ENCODE measurements at places on chromosomes 5 and 9.
A peak's percentile ranks its signal among the peaks of the same experiment; 100 is the strongest.

GRCh38 chr9:37436540-37436939, 14.0 kb downstream of the GRHPR start:
- H3K4me1 ChIP-seq = peaks cover 50% of the 10 kb centered on the region
- DNase-seq = no peak
- H3K36me3 ChIP-seq = peaks cover 56% of the 10 kb centered on the region
- H3K27ac ChIP-seq = no peak overlapping the region

DNA sequence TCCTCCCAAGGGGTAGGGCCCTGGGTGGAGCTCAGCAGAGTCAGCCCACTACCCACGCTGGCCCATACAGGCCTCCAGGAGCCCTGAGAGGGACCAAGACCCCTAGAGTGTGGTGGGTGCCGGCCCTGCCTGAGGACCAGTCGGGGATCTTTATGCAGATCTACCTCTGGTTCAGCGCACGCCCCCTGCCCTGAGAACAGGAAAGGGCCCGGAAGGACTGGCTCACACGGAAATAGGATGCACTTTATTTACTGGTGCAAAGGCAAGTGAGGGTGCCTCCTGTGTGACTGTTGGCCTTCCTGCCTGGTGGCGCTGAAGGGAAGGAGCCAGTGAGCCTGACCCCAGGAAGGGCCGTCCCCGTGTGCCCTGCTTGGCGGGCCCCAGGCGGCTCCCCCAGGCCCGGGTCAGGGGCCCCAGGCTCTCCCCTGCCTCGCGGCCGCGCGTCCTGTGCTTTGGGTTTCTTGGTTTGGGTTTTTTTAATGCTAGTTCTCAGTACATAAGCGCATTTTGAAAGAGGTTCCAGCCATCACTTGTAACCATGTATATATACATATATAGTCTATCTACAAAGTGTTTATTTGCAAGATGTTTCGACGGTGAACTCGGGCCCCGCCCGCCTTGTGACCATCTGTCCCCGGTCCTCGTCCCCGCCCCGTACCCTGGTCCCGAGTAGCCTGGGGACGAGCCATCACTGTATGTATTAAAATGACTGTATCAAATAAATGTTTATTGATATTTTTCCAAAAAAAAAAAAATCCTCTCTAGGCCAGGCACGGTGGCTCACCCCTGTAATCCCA, 76.4 kb upstream of the ROR2 start:
- no peak for DNase-seq
- no peaks in the 10 kb centered on the region for H3K4me1 ChIP-seq
- no peaks in the 10 kb centered on the region for H3K27me3 ChIP-seq
- H3K36me3 ChIP-seq = no peaks in the 10 kb centered on the region
- H3K4me3 ChIP-seq = no peak overlapping the region

DNA sequence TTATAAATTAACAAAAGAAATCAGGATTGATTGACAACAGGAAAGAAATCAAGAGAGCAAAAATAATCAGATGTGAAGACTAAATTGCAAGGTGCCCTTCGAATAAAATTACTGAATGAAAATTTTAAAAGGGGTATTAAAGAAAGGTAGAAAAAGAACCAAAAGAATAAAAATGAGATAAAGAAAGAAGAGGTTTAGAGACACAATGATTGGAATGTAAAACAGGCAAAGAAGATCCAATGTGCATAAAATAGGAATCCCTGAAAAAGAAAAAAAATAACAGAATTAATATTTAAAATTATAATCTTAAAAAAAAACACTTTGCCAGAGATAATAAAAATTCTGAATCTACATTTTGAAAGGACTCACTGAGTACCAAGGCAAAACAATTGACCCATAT, 73.0 kb downstream of the AP3B1 start:
- H3K27me3 ChIP-seq = no peaks in the 10 kb centered on the region
- no peaks in the 10 kb centered on the region for H3K4me1 ChIP-seq
- DNase-seq = no peak
- H3K27ac ChIP-seq = no peak overlapping the region
- no peak overlapping the region for H3K4me3 ChIP-seq

GRCh38 chr9:13279284-13280141, at the start of gene MPDZ:
Gene MPDZ (minus strand): TSS chr9:13279692. CDS start chr9:13250315, 29,377 bp downstream.
- DNase-seq = peak; percentile 55
- H3K27ac ChIP-seq = peak within 1 kb of the TSS; percentile 80
- peak within 1 kb of the TSS; percentile 78 for H3K4me3 ChIP-seq
- H3K4me1 ChIP-seq = peaks cover 6% of the 10 kb centered on the region

- peak overlapping the region; percentile 76 for H3K4me3 ChIP-seq
- peaks cover 35% of the 10 kb centered on the region for H3K4me1 ChIP-seq
- DNase-seq = peak; percentile 79
- H3K27me3 ChIP-seq = no peaks in the 10 kb centered on the region
- peak overlapping the region; percentile 92 for H3K27ac ChIP-seq
Observed at GRCh38 chr5:172770374-172770674, 671 bp downstream of the DUSP1 start.

DNA sequence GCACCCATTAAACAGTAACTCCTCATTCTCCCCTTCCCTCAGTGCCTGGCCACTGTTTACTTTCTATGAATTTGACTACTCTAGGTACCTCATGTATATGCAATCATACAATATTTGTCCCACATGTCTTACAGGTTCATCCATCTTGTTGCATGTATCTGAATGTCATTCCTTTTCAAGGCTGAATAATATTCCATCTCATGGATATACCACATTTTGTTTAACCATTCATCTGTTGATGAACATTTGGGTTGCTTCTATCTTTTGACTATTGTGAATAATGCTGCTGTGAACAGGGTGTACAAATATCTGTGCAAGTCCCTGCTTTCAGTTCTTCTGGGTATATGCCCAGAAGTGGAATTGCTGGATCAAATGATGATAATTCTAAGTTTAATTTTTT, 40.9 kb downstream of the INIP start:
- no peak for DNase-seq
- H3K36me3 ChIP-seq = no peaks in the 10 kb centered on the region
- no peaks in the 10 kb centered on the region for H3K4me1 ChIP-seq
- H3K27ac ChIP-seq = no peak overlapping the region
- no peak overlapping the region for H3K4me3 ChIP-seq

- no peak overlapping the region for H3K27ac ChIP-seq
- no peak for DNase-seq
- no peaks in the 10 kb centered on the region for H3K4me1 ChIP-seq
- H3K4me3 ChIP-seq = no peak overlapping the region
Observed at GRCh38 chr5:83917261-83917908, 196.7 kb upstream of the HAPLN1 start.

DNA sequence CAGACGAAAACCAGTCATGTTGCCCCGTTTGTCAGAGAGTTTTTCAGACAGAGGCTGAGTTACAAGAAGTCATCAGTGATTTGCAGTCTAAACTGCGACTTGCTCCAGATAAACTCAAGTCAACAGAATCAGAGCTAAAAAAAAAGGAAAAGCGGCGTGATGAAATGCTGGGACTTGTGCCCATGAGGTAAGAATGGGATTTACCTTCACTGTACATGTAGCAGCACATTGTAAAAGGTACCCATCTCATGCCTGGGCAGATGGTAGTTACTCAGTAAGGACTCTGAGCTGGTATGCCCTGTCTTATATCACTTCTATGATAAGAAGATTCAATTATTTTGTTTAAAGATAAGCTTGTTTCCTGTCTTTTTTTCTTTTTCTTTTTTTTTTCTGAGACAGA, 38.8 kb downstream of the RAD50 start:
- H3K27me3 ChIP-seq = no peaks in the 10 kb centered on the region
- no peak overlapping the region for H3K4me3 ChIP-seq
- no peak overlapping the region for H3K27ac ChIP-seq
- DNase-seq = no peak
- no peaks in the 10 kb centered on the region for H3K4me1 ChIP-seq

GRCh38 chr5:43304525-43304924, 8.7 kb downstream of the HMGCS1 start:
- peaks cover 8% of the 10 kb centered on the region for H3K36me3 ChIP-seq
- no peak overlapping the region for H3K4me3 ChIP-seq
- H3K27me3 ChIP-seq = no peaks in the 10 kb centered on the region

- H3K36me3 ChIP-seq = no peaks in the 10 kb centered on the region
- H3K27me3 ChIP-seq = no peaks in the 10 kb centered on the region
- no peaks in the 10 kb centered on the region for H3K4me1 ChIP-seq
- no peak overlapping the region for H3K27ac ChIP-seq
Observed at GRCh38 chr9:85640425-85640824, 101.3 kb downstream of the AGTPBP1 start.

- no peak for DNase-seq
- H3K4me3 ChIP-seq = no peak overlapping the region
- H3K27me3 ChIP-seq = no peaks in the 10 kb centered on the region
- peaks cover 14% of the 10 kb centered on the region for H3K4me1 ChIP-seq
- H3K36me3 ChIP-seq = no peaks in the 10 kb centered on the region
- H3K27ac ChIP-seq = no peak overlapping the region
Observed at GRCh38 chr5:6517510-6517909, 68.9 kb downstream of the UBE2QL1 start.

DNA sequence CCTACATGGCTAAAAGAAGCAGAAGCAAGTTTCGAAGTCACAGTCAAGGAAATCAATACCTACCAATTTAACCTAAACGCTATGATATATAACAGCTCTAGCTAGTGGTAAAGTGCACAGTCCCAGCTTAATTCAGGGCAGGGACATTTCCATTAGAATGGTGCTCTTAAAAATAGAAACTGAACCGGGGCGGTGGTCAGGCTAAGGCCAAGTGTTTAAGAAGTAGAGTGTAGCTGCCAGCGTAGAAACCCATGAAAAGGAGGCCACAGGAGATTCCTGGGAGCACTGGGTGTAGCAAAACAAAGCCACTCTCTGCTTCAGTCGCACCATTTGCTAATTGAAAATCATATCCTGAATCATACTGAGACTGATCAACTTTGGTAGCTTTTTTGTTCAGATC, 28.8 kb downstream of the PPIC start:
- H3K27me3 ChIP-seq = no peaks in the 10 kb centered on the region
- H3K27ac ChIP-seq = no peak overlapping the region
- H3K36me3 ChIP-seq = no peaks in the 10 kb centered on the region
- H3K4me3 ChIP-seq = no peak overlapping the region

GRCh38 chr5:2381070-2381469, 370.4 kb downstream of the IRX2 start:
- no peak overlapping the region for H3K27ac ChIP-seq
- H3K36me3 ChIP-seq = no peaks in the 10 kb centered on the region
- DNase-seq = no peak
- no peaks in the 10 kb centered on the region for H3K27me3 ChIP-seq

DNA sequence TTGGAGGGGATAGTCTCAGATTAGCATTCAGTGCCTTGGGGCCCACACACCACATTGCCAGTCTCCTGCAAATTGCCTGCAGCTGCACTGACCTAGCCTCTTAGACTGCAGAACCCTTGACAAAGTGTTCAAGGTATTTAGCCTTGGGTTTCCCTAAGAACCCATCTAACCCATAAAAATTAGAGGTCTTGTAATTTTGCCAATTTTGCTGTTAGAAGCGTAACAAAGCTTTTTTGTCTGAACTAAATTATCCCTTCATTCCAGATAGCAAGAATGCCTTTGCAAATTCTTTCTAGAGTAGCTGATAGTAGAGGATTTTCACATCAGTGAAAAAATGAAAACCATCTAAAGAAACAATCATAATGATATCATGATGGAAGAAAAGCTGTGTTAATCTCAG, 74.0 kb upstream of the CCNG1 start:
- H3K27ac ChIP-seq = no peak overlapping the region
- no peak for DNase-seq
- no peaks in the 10 kb centered on the region for H3K27me3 ChIP-seq
- H3K4me3 ChIP-seq = no peak overlapping the region
- no peaks in the 10 kb centered on the region for H3K4me1 ChIP-seq
- H3K36me3 ChIP-seq = no peaks in the 10 kb centered on the region

GRCh38 chr5:147985608-147986007, 78.2 kb upstream of the SPINK5 start:
- H3K4me1 ChIP-seq = peaks cover 13% of the 10 kb centered on the region
- no peak overlapping the region for H3K27ac ChIP-seq
- H3K4me3 ChIP-seq = no peak overlapping the region
- H3K27me3 ChIP-seq = no peaks in the 10 kb centered on the region

- no peak overlapping the region for H3K27ac ChIP-seq
- no peaks in the 10 kb centered on the region for H3K27me3 ChIP-seq
- no peaks in the 10 kb centered on the region for H3K4me1 ChIP-seq
- no peak for DNase-seq
- H3K36me3 ChIP-seq = no peaks in the 10 kb centered on the region
Observed at GRCh38 chr5:56314529-56314928, 81.4 kb upstream of the ANKRD55 start.

DNA sequence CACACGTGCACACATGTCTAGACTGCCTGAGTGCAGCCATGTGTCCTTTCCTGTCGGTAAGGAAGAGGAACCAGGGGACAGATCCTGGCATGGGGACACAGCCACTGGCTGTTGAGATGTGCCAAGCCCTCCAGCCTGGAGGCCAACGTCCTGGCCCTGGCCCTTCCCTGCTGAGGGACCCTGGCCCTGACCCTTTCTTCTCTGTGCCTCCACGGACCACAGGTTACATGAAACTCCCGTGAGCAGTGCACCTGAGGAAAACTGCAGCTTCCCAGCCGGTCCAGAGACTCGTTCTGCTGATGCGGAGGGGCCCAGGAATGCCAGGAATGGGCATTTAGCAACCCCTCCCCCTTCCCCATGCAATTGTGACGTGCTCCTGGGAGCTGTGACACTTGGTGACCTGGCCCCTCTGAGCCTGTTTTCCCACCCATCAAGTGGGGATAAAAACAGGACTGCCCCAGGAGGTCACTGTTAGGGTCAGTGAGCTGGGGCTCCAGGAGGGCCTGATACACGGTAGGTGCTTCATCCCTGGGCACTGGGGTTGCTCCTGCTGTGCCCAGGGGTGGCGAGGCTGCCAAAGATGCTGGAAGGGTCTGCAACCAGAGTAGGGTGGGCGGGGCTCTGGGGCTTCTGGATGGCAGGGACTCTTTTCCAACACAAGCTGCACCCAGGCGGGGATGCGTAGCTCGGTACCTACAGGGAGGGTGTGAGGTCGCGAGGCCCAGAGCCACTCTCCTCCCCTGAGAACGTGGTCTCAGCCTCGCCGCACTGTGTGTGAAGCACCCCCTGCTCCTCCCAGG, 151.5 kb downstream of the C9orf50 start:
- H3K27me3 ChIP-seq = no peaks in the 10 kb centered on the region
- no peak for DNase-seq
- H3K4me1 ChIP-seq = no peaks in the 10 kb centered on the region
- no peak overlapping the region for H3K4me3 ChIP-seq
- H3K36me3 ChIP-seq = no peaks in the 10 kb centered on the region

DNA sequence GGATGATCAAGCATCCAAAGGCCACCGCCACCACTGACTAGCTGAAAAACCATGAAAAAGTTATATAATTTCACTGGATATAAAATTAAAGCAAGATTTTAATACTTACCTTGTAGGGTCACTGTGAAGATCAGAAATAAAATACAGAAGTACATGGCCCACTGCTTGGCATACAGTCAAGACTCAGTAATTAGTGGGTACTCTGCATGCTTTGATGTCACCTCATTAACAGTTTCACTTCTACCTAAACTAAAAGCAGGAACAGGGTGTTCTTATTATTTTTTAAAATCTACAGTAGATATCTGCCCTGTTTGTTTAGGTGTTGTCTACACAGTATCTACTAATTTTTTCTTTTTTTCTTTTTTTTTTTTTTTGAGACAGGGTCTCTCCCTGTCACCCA, 66.4 kb downstream of the NFIB start:
- peaks cover 16% of the 10 kb centered on the region for H3K4me1 ChIP-seq
- H3K4me3 ChIP-seq = no peak overlapping the region
- H3K27me3 ChIP-seq = no peaks in the 10 kb centered on the region
- no peak overlapping the region for H3K27ac ChIP-seq
- no peak for DNase-seq

GRCh38 chr9:128723352-128723865, 518 bp downstream of the ZDHHC12 start:
- peak overlapping the region; percentile 32 for H3K27ac ChIP-seq
- DNase-seq = no peak
- peaks cover 20% of the 10 kb centered on the region for H3K4me1 ChIP-seq
- H3K36me3 ChIP-seq = peaks cover 8% of the 10 kb centered on the region
- H3K27me3 ChIP-seq = no peaks in the 10 kb centered on the region

Measured in liver (tissue), 10 donors.